Neural crest cell (in vitro differentiated cells): ENCODE measurements at places on chromosomes 7 and 10.

- DNase-seq = peak; percentile 12
These were observed 11.5 kb upstream of the DLD start for GRCh38 chr7:107879400-107880035.

DNA sequence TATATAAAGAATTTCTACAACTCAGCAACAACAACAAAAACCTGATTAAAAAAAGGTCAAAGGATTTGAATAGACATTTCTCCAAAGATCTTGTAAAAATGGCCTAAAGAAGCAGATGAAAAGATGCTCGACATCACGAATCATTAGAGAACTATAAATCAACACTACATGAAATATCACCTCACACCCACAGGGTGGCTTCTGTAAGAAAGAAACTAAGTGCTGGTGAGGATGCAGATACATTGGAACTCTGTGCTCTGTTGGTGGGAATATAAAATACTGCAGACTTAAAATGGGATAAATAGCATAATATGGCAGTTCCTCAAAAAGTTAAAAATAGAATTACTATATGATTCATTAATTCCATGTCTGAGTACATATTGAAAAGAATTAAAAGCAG lies 38.3 kb upstream of the CDCA7L start:
- no peak for DNase-seq

GRCh38 chr10:97684866-97685394 lies 2.1 kb downstream of the AVPI1 start:
- DNase-seq = no peak

DNA sequence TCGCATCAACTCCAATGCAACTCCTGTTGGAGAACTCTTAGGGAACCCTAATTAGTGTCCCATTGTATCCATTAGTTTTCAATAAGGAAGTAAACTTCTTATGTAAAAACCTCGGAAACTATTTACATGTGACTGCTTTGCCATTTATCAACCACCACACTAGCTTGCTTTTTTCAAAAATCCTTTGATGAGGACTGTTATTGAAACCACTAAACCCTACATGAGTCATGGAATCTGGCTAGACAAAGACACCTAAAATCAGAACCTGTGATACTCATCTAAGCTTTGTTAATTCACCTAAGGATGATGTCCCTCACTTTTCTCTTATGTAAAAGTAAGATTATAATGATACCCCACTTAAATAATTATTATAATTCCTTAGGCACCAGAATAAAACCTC lies 414.1 kb upstream of the ETV1 start:
- DNase-seq = no peak

DNA sequence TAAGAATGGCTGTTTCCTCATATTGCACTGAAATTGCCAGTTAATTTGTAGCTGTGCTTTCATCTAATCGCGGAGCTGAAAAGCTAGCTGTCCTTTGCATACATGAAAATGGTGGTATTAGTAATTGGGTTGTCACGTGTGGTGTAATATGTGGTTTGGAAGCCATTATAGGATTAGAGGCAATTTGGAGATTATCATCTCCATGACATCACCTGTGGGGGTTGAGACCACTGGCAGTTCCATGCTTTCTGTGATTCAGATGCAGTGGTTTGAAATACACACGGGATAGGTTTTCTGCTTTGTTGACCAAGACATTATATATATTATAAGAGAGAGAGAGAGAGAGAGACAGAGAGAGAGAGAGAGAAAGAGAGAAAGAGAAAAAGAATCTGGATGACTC lies 180.8 kb downstream of the RAB11FIP2 start:
- DNase-seq = no peak

DNA sequence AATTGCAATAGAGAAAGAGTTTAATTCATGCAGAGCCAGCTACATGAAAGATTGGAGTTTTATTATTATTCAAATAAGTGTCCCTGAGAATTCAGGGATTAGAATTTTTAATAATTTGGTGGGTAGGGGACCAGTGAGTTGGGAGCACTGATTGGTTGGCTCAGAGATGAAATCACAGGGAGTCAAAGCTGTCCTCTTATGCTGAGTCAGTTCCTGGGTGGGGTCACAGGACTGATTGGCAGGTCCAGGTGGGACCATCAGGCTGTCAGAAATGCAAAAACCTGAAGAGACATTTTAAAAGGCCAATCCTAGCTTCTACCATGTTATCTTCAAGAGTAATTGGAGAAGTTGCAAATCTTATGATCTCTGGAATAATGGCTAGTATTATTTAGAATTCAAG lies 56.0 kb upstream of the KAT6B start:
- DNase-seq = no peak
